ENCODE measurements at places on chromosomes 1 and 21.

- DNase-seq, result no peak
Measured at GRCh38 chr1:164596172-164596571, 37.2 kb downstream of the PBX1 start.

DNA sequence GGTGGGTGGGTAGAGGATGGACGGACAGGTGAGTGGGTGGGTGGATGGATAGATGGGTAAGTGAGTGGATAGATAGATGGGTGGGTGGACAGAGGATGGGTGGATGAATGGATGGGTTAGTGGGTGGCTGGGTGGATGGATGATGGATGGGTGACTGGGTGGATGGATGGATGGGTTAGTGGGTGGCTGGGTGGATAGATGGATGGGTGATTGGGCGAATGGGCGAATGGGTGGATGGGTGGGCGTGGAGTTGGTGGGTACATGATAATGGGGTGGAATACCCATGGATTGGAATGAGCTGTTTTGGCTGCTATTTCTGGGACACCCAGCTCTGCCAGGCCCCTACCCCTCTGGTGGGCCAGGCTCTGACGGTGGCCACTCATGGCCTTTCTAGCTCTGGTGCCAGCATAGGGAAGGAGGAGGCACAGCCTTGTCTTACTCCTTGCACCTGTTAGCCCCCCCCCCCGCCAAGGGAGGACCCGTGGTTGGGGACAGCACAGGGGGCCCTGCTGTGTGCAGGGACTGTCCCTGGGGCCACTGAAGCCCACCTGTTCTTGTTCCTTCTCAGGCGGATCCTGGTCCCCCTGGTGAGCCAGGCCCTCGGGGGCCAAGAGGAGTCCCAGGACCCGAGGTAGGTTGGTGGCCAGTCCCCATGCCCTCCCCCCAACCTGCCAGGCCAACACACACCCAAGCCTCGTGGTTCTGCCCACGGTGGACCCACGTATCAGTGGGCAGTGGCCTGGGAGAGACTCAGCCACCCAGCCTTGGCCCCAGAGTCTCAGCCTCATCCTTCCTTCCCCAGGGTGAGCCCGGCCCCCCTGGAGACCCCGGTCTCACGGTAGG lies 26.4 kb downstream of the COL6A2 start:
- DNase-seq, result no peak

DNA sequence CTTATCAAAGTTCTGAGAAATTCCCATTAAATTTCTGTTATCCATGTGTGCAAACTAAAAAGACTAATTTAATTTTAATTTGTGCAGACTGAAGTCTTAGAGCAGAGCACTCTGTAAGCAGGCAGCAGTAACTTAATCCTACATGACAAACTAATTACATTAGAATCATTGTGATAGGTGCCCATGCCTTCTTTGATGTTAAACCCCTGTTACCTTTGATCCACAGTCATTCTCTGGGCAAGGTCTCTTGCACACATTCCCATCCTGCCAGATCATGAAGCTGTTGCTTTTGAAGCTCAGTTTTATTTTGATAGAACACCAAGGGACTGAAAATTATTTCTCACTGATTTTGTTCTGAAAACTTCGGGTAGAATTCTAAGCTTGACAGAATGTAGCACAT lies 77.2 kb downstream of the BCAR3 start:
- DNase-seq, result no peak

DNA sequence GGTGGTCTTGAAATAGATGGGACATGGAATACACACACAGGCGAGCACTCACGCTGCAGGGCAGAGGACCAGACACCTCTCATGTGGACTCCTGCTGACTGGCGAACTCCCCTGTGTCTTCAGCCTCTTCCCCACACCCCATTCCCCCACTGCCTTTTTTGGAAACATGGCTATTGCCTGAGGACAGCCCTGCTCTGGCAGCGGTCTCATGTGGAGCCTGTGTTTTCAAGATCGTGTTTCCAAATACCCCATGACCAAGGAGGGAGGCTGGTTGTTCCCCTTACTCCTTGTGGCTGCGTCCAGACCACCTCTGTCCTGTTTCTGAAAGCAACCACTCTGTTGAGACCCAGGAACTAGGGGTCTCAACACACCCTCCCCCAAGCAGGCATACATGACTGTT lies 119.4 kb downstream of the C1orf94 start:
- DNase-seq, result no peak

- DNase-seq, result no peak
Measured at GRCh38 chr1:27086026-27086425, 68.9 kb downstream of the SLC9A1 start.

- no peak for DNase-seq
Measured at GRCh38 chr1:243791586-243792267, 58.3 kb downstream of the AKT3 start.

- no peak for DNase-seq
Measured at GRCh38 chr1:39317910-39318633, 113.6 kb downstream of the MACF1 start.
